Activated CD4-positive, alpha-beta T cell treated with anti-CD3 and anti-CD28 coated beads, Interleukin-2, amount 10 ng/mL, durations not matched to agents 7 days and 5 days (primary cell): ENCODE measurements at places on chromosomes 13 and 19. TPM values are rescaled to one million over a fixed set of nuclear protein-coding genes. Genes with fewer than 3 reads are reported as not detected.

CCNE1 gene
- total RNA-seq: 44.9 TPM

VASP gene
- total RNA-seq: 157 TPM

GJB2 gene
- 5.4 TPM for total RNA-seq

RGL3 gene
- total RNA-seq: not detected

LCP1 gene
- total RNA-seq: 1,260 TPM

PRR20E gene
- total RNA-seq: not detected

SRRM5 gene
- 0.79 TPM for total RNA-seq

ZNF850 gene
- 9.3 TPM for total RNA-seq

MYADM gene
- total RNA-seq: 122 TPM

DAND5 gene
- 0.15 TPM for total RNA-seq

SULT2B1 gene
- 0.21 TPM for total RNA-seq

LRRC63 gene
- 1.0 TPM for total RNA-seq

KLK10 gene
- not detected for total RNA-seq

AZU1 gene
- total RNA-seq: not detected

CALR3 gene
- not detected for total RNA-seq

SLC6A16 gene
- total RNA-seq: 4.8 TPM

FZR1 gene
- 78.6 TPM for total RNA-seq

NANOS2 gene
- not detected for total RNA-seq

RAB20 gene
- total RNA-seq: 4.1 TPM

OVOL3 gene
- not detected for total RNA-seq

FCER2 gene
- 0.23 TPM for total RNA-seq

CYP4F12 gene
- not detected for total RNA-seq

ZNF534 gene
- total RNA-seq: not detected

SULT2A1 gene
- total RNA-seq: not detected

SELENOV gene
- not detected for total RNA-seq

NKG7 gene
- total RNA-seq: 71.7 TPM

EXOC3L2 gene
- not detected for total RNA-seq

KLK12 gene
- not detected for total RNA-seq
